ENCODE measurements at places on chromosomes 11 and 22.

GRCh38 chr11:85829172-85829571, 18.2 kb upstream of the SYTL2 start:
- H3K27me3 ChIP-seq, result no peaks in the 10 kb centered on the region
- DNase-seq, result no peak
- H3K4me1 ChIP-seq, result no peaks in the 10 kb centered on the region
- H3K27ac ChIP-seq, result no peak overlapping the region
- H3K36me3 ChIP-seq, result no peaks in the 10 kb centered on the region
- no peak overlapping the region for H3K4me3 ChIP-seq

DNA sequence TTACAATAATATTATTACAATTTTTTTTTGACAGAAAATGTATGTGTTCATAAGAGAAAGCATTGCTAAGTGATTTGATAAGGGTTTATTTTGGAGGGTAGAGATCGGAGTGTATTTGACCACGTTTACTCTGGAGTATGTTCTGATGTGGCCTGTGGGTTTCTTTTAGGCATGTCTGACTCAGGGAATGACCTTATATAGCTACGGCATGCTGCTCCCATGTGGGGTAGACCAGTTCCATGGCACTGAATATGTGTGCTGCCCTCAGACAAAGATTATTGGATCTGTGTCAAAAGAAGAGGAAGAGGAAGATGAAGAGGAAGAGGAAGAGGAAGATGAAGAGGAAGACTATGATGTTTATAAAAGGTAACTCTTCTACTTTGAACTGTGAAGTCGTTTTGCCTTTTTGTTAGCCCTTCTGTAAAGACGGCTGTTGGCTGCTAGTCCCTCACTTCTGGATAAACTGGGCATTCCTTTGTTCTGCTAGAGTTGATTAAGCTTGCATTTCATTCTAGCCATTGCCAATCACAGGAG, 38.1 kb upstream of the ST14 start:
- no peak for DNase-seq
- no peak overlapping the region for H3K27ac ChIP-seq
- peaks cover 50% of the 10 kb centered on the region for H3K4me1 ChIP-seq
- H3K36me3 ChIP-seq, result peaks cover 40% of the 10 kb centered on the region
- H3K4me3 ChIP-seq, result no peak overlapping the region

- no peaks in the 10 kb centered on the region for H3K27me3 ChIP-seq
- H3K4me3 ChIP-seq, result no peak overlapping the region
- no peak overlapping the region for H3K27ac ChIP-seq
These were observed 10.3 kb upstream of the NAP1L4 start for GRCh38 chr11:3002351-3002861.

DNA sequence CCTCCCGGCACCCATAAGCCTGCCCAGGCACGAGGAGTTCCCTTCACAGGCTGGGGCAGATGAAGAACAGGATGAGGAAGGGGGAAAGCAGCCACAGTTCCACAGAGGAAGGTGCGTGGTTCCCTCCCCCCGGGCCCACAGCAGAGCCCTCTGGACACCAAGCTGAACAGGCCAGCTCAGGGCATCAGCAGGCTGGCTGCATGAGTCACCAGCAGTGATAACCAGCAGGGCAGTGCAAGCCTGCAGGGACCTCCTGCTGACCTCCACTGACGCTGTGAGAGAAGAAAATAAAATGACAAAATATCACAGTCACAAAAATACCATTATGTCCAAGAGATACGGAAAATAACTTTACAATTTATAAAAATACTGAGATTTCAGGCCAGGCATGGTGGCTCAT, 11.5 kb downstream of the RTL6 start:
- no peaks in the 10 kb centered on the region for H3K4me1 ChIP-seq
- no peak overlapping the region for H3K4me3 ChIP-seq
- DNase-seq, result peak; percentile 29
- H3K36me3 ChIP-seq, result no peaks in the 10 kb centered on the region
- no peak overlapping the region for H3K27ac ChIP-seq

- no peaks in the 10 kb centered on the region for H3K27me3 ChIP-seq
- DNase-seq, result no peak
- H3K4me3 ChIP-seq, result no peak overlapping the region
- no peak overlapping the region for H3K27ac ChIP-seq
- H3K36me3 ChIP-seq, result no peaks in the 10 kb centered on the region
These were observed 18.7 kb downstream of the LDLRAD3 start for GRCh38 chr11:35962369-35963138.

Measured in upper lobe of left lung (tissue), 6 donors.